ENCODE measurements at places on chromosomes 12 and 14.

DNA sequence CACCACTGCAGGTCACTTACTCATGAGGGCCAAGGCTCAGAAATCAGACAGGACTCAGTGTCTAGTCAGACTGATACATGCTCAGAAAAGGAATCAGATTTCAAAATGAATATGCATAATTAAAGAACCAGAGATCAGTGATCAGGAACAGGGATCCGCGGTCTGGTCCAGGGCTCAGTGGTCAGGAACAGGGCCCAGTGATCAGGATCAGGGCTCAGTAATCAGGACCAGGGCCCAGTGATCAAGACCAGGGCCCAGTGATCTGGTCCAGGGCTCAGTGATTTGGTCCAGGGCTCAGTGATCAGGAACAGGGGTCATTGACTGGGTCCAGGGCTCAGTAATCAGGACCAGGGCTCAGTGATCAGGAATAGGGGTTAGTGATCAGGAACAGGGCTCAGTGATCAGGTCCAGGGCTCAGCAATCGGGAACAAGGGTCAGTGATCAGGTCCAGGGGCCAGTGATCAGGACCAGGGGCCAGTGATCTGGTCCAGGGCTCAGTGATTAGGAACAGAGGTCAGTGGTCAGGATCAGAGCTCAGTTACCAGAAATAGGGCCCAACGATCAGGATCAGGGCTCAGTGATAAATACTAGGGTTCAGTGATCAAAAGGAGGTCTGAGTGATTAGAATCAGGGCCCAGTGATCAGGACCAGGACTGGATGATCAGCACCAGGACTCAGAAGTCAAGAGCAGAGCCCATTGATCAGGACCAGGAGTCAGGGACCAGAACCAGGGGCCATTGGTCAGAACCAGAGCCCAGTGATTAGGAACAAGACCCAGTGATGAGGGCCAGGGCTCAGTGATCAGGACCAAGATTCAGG, 175.3 kb downstream of the TMEM121 start:
- no peak for DNase-seq

DNA sequence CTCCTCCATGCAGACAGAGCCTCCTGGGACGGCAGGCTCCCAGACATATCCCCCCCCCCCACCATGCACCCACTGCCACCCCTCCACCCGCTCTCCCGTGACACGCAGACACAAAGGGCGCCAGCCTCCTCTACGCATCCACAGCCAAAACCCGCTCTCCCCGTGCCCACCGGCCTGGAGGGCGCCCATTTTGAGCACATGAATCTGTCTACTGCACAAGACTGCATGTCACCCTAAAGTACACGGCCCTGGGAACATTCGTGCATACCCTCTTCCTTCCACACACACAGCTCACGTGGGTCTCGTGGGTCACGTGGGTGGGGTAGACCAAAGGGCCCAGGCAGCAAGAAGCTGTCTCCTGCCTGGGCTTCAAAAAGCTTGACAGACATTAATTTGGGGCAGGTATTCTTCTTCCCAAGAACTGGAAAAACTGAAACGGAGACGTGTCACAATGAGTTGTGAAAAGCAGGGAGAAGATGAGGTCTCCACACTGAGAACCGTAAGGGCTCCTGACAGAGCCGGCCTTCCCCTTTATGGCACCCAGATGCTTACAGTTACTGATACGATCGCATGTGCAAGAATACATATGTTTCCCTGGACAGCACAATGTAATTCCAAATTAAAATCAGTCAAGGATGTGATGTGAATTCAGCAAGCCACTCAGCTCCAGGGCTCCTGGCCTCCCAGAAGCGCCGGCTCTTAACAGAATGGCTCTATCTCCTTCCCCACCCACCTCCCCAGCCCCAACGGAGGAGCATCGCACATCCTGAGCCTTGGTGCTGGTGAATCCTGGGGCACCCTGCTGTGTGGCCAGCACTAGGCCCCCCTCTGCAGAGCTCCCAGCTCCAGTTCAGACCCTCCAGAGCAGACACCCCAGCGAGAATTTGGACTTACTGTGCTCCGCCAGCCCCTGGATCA, 1.9 kb downstream of the TGFB3 start:
- no peak for DNase-seq

DNA sequence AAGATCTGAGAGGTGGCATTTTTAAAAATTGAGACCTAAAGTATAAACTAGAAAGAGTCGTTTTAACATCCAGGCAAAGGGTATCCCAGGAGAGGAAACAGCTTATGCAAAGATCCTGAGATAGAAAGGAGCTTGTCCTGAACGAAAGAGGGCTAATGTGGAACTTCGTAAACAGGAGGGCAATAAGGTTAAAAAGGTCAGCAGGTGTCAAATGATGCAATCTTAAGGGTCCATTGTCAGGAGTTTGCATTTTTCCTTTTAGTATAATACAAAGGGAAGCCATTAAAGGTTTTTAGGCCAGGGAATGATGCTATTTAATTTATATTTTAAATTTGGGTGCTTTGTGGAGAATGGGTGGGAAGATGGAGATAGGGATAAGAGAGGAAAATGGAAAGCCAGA, 14.4 kb downstream of the FMNL3 start:
- no peak for DNase-seq

DNA sequence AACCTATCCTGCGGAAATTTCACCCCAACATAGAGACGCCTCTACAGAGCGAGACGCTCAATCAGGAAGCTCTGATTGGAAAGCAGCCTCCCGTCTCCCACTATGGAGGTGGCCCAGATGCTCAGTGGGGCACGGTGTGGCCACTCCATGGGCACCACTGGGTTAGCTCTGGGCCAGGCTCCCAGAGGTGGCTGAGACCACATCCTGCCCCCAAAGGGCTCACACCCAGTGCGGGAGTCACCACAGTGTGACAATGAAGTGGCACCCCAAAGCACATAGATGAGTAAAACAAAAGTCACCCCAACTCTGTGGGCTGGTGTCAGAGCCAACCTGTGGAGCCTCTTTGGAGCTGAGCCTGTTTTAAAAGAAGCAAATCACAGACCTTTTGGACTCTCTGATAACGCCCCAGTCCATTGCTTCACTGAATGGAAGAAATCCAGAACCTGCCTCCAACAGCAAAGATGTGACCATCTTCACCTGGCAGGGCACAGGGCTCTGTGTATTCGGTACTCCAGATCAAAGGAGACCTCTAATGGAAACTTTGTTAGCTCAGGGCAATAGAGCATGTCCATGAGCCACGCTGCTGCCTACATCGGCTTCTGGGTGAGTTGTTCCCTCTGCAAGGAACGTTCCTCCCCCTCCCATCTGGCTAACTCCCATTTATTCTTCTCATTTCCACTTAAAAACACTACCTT, 19.6 kb downstream of the CLMN start:
- DNase-seq = no peak

- no peak for DNase-seq
Observed at GRCh38 chr12:18391151-18391550, 129.8 kb downstream of the PIK3C2G start.

GRCh38 chr12:14303661-14304155, 61.8 kb upstream of the ATF7IP start:
- DNase-seq = no peak

DNA sequence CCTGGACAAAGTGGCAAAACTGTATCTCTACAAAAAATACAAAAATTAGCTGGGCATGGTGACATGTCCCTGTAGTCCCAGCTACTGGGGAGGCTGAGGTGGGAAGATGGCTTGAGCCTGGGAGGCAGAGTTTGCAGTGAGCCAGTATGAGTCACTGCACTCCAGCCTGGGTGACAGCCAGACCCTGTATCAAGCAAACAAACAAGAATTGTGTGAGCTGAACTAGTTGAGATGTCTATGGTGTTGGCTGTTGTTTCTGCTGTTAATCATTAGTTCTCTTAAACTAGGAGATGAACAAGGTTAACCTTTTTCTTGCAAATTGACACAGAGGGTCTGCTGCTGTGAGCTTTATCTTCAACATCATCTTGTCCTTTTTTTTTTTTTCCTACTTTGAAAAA, 23.6 kb downstream of the RASSF3 start:
- no peak for DNase-seq
